Ureter (tissue), 1 donor: ENCODE measurements at places on chromosomes 1 and 21.

GRCh38 chr1:116472431-116472961 lies 98.3 kb downstream of the CD58 start:
- DNase-seq, result no peak

GRCh38 chr1:165235155-165235776 lies 121.2 kb downstream of the LMX1A start:
- DNase-seq, result no peak

DNA sequence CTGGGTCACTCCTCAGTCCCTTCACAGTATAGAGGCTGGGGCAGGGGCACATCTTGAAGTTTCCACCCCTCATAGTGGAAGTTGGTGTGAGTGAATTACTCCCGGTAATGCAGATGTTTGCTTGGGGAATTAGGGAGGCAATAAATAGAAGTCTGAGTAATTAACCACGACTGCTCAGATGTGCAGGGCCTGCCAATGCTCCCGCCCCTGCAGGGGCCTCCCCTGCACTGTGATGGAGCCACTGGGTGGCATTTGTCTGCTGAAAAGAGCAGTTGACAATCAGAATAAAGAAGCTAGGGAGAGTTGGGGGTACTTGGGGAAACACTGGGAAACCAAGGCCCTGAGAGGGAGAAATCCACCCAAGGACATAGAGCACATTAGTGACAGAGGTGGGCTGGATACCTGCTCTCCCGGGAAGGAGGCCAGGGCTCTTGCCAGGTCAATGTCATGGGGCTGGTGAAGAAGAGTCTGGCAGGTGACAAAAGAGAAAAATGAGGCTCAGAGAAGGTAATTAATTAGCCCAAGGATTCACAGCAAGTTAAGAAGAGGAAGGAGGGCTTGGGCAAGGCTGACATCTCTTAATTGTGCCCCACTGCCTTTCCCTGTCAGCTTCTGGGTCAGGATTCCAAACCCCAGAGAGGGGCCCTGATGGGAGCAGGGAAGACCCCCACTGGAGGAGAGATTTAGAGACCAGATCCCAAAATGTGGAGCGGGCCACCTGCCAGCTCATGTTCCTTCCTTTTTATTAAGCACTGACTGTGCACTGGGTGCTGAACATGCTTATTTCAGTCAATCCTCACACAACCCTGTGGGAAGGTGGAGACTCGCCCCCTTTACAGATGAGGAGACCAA lies 436.2 kb downstream of the MATN1 start:
- DNase-seq, result peak; percentile 18

GRCh38 chr1:5863238-5863637 lies 129.0 kb downstream of the NPHP4 start:
- no peak for DNase-seq

- no peak for DNase-seq
Observed at GRCh38 chr21:26624983-26625519, 52.0 kb upstream of the CYYR1 start.

GRCh38 chr1:15863156-15863901 lies 15.8 kb downstream of the SPEN start:
- DNase-seq, result no peak

- no peak for DNase-seq
Observed at GRCh38 chr1:99348397-99349132, 84.3 kb downstream of the PLPPR4 start.

GRCh38 chr1:173023343-173023742 lies 27.4 kb downstream of the TNFSF18 start:
- no peak for DNase-seq

DNA sequence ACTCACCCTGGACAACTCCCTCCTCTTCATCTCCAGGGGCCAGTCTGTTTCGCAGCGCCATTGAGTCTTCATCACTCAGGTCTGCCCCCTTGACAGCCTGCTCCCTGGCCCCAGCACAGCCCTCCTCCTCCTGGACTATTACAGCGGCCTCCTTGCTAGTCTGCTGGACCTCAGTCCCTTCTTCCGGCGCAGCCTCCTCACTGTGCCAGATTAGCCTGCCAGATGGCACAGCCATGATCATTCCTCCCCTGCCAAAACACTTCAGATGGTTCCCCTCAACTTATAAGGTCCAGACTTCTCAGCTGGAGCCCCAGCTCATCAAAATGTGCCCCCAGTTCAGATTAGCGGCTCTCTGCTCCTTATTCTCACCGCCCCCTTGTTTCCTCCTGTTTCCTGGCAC lies 7.0 kb upstream of the CELSR2 start:
- DNase-seq, result no peak

DNA sequence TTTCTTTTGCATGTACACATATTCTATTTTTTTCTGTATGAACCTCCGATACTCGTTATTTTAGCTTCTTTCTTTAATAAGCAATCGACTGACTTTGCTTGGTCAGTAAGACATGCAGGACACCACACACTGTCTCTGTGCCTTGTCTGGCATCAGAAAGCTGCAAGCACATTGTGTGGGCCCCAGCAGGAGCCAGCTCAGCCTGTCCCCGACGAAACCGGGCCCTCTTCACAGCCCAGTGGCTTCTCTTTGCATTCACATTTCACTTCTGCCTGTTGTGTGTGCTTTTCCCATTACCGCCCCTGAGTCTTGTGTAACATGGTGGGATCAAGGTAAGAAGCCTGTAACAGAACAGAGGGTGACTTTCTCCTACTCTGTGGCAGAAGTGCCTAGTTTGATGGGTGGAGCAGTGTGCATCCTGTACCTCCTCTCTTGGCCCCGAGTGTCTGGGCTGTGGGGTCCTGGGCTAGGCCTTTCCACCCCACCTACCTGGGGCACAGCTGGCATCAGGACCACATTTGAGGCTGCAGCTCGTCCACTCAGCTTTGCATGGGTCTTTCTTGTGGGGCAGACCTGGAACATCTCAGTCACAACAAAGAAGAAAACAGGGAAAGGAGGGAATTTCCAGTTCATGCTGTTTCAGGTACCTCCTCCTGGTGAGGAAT lies 118.9 kb upstream of the COL6A1 start:
- DNase-seq, result no peak

DNA sequence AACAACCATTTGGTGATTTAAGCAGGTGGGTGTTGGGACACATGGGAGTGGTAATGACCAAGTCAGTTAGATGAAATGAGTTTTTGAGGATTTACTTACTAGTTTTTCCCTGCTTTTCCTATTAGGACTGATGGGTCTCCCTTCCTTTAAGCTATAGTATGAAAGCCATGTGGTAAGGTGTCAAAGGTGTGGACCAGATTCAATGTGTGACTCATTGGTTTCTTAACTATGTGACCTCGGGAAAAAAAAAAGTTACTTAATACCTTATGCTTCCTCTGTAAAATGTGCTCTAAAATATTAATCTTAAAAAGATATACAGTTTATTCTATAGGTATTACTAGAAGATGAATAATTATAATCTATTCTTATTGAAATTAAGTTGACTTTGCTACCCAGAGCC lies 93.7 kb downstream of the DUSP10 start:
- DNase-seq, result no peak

- no peak for DNase-seq
Observed at GRCh38 chr1:111777301-111777700, 21.6 kb downstream of the DDX20 start.

GRCh38 chr1:117930173-117930447 lies 571 bp downstream of the WDR3 start:
- no peak for DNase-seq

- no peak for DNase-seq
Observed at GRCh38 chr1:217048104-217048707, 325.0 kb upstream of the ESRRG start.

- no peak for DNase-seq
Observed at GRCh38 chr1:29880556-29880955, 644.2 kb downstream of the PTPRU start.

DNA sequence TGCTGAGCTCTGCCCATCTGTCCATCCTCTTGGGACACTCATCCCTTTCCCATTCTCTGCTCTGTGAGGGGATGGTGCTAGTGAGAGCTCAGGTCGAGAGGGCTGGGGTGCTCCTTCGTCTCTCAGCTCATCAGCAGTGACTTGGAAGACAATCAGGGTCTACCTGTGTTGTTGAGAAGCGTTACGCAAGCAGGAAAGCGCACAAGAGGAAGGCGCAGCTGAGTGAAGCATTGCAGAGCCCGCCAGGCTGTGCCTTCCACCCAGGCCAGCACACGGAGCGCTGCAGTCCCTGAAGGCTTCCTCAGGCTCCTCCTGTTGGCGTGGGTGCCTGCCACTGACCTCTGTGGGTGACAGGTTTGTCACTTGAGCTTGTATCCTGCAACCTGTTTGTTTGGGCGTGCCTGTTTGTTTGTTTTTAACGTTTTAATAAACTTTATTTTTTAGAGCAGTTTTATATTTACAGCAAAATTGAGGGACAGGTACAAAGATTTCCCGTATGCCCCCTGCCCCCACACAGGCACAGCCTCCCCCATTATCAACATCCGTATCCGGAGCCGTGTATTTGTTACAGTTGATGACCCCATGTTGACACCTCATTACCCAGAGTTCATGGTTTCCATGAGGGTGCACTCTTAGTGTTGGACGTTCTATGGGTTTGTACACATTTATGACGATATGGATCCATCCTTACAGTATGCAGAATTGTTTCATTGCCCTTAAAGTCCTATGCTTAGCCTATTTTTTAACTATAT lies 36.7 kb downstream of the ADARB1 start:
- no peak for DNase-seq

DNA sequence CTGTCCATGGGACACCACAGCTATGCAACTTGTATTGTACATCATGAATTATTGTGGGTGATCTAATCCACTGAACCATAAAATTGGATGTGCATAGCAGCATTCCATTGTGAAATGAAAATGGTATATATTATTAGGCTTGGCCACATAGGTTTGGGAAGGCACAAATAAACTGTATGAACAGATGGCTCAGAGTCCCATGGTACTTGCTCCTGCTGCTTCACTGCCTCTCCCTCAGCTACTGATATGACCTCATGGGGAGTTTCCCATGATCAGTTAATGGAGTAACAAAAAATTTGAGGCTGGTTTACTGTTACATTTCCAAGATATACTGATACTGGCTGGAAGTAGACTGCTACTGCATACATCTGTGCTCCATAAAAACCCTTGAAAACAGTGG lies 152.7 kb upstream of the NEGR1 start:
- no peak for DNase-seq

DNA sequence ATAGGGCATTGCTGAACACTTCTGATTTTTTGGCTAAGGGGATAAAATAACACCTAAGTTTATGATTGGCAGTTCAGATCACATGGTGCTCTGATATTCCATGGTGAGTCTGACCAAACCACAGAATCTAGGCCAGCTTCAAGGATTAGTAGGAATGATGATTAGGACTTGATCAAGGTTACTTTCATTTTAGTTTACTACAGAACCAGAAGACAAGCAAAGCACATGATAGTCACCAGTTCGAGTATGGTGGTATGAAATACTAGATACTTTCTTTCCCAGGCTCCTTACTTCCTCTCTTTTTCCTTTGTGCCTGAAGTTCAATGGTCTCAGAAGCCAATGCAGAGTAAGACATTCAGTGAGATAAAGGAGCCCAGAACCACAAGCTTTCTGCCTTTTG lies 26.6 kb downstream of the S100A10 start:
- DNase-seq, result no peak

DNA sequence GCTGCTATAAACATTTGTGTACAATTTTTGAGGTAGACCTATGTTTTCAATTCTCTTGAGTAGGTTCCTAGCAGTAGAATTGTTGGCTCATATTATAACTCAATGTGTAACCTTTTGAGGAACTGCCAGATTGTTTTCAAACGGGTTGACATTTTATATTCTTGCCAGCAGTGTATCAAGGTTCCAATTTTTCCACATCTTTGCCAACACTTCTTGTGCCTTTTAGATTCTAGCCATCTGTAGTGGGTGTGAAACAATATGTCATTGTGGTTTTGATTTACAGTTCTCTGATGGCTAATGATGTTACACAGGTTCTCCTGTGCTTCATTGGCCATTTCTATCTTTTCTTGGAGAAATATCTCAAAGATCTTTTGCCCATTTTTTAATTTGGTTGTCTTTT lies 36.4 kb downstream of the MAP3K7CL start:
- DNase-seq, result no peak

DNA sequence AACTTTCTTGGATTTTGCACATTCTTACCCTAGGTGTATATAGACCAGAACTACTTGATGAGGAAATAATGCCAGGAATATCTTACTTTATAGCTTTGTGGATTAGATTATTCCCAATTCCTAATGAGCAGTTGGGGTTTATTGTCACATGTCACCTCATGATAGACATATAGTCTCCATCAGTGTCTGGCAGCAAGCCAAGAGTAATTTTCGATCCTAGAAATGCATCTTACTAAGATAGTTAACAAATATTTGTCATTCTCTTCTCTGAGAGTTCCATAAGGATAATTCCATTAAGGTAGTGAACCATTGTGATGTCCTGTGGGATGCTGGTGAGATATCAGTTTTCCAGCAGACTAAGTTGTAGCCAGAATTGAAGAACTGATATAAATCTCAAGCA lies 1282.9 kb upstream of the B3GALT2 start:
- no peak for DNase-seq

- DNase-seq, result no peak
Observed at GRCh38 chr1:84995484-84996334, 1.2 kb downstream of the MCOLN2 start.

- DNase-seq, result no peak
Observed at GRCh38 chr1:232993555-232993954, 43.1 kb downstream of the NTPCR start.
